ENCODE measurements at places on chromosomes 3 and 15. TPM values are rescaled to one million over a fixed set of nuclear protein-coding genes. Genes with fewer than 3 reads are reported as not detected.

- DNase-seq: peak; percentile 92
Observed at GRCh38 chr15:42273900-42274701, 868 bp upstream of the TMEM87A start.

- DNase-seq: no peak
Observed at GRCh38 chr3:152729906-152730305, 105.0 kb upstream of the P2RY1 start.

GRCh38 chr3:24416224-24416623, 78.4 kb downstream of the THRB start:
- no peak for DNase-seq

GRCh38 chr15:42845581-42845980, 75.0 kb downstream of the TTBK2 start:
- no peak for DNase-seq

GRCh38 chr15:37101980-37102304, 1.6 kb upstream of the MEIS2 start:
- DNase-seq: no peak

- DNase-seq: no peak
Observed at GRCh38 chr15:28989239-28989830, 103.6 kb downstream of the APBA2 start.

GRCh38 chr3:189276444-189277219, 104.9 kb downstream of the TPRG1 start:
- DNase-seq: no peak

DNA sequence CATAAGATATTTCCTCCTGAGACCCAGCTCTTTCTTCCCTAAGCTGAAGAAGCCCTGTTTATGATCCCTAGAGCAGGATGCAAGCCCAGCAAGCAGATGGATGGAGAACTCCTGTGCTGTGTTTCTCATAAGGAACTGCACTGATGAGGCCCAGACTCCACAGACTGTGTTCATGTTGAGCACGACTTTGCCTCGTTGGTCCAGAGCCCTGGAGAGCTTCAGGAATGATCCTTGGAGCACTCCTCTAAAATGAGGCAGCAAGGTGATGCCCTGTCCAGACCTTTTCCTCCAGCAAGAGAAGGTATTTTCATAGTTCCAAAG, 83.8 kb downstream of the MYLK start:
- DNase-seq: no peak

GRCh38 chr3:186953011-186953487, 22.7 kb downstream of the ST6GAL1 start:
- DNase-seq: no peak

GRCh38 chr15:81384891-81385720, 11.1 kb upstream of the TMC3 start:
- no peak for DNase-seq

Gene CDC25A
- 0.87 TPM for total RNA-seq

Gene CKMT1A
- total RNA-seq: 2.6 TPM

Gene MYO5C
- 18.5 TPM for total RNA-seq

All from mesenteric fat pad (tissue), 1 donor.